ENCODE measurements at places on chromosomes 13 and 19.

GRCh38 chr13:112964971-112965492 is 4.0 kb upstream of the MCF2L start:
- DNase-seq = no peak

- DNase-seq = no peak
These were observed 26.9 kb upstream of the CYP2A7 start for GRCh38 chr19:40908976-40909375.

GRCh38 chr19:56144831-56145230 is 3.7 kb downstream of the ZNF444 start:
- DNase-seq = no peak

- no peak for DNase-seq
These were observed 8.3 kb downstream of the PGLYRP1 start for GRCh38 chr19:46014534-46014933.

DNA sequence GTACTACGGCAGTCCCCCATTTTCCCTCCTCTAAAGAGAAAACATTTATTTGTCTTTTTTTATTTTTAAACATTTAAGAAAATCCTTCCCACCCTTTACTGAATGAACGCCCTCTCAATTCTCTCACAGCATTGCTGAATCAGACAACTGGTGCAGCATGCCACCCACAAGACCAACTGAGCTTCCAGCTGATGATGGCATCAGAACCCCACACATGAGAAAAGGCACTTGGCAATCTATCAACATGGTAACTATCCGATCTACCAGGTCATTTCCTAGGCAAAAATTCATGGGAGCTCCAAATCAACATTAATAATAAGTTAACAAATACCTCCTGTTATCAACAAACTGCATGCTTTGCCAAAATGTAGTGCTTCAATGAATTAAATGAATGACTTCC is 43.1 kb downstream of the LHFPL6 start:
- no peak for DNase-seq

Measured in C1 segment of cervical spinal cord (tissue), 14 donors.